H54 (cell line): ENCODE measurements at places on chromosomes 11 and 22.

DNA sequence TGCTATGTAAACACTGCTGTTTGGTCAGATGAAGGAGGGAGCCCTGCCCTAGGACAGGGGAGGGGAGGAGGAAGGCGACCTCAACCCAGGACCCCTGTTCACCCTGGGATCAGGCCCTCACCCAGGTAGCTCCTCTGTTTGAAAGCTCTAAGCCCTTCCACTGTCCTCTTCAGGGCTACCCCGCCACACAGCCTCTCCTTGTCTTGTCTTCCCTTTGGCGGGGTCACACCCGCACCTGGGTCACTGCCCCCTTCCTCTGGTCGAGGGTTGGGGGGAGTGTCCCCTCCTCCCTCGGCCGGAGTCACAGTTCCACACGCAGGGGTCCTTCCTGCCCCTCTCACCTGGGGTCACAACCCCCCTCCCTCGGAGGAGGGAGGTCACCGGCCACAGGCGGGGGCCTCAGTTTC is 463 bp upstream of the PTPMT1 start:
- DNase-seq, result no peak

DNA sequence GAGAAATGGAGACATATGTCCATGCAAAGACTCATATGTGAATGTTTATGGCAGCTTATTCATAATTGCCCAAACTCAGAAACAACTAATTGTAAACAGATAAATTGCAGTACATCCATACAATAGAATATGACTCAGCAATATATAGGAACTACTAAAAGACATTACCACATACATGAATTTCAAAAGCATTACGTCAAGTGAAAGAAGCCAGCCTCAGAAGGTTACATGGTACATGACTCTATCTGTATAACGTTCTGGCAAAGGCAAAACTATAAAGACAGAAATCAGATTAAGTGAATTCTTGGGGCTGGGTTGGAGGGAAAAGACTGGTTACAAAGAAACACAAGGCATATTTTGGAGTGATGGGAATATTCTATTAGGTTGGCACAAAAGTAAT is 7.2 kb downstream of the KCTD21 start:
- no peak for DNase-seq

GRCh38 chr11:134412203-134413042 is at the start of gene B3GAT1:
TSS of gene B3GAT1 (minus strand) at chr11:134412242. CDS start at chr11:134387659, 24,583 bp downstream.
- DNase-seq, result peak; percentile 44

DNA sequence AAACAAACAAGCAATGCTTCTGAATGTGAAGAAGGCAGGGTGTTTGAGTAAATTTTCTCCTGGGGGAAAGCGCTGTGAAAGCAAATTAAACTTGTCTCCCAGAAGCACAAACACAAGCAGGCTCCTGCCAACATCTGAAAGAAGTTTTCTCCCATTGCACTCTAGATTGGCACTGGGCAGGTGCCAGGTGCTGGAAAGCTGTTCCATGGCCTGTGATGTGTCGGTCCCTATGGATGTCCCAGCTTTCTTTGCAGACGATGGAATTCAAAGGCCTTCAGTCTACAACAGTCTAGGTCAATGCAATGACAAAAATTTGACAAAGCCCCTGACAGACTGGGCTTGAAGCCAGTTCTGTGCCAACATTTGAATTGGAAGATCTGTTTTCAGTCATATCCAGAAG is 246.1 kb upstream of the NARS2 start:
- no peak for DNase-seq

GRCh38 chr11:114566276-114566675 is 6.6 kb upstream of the NXPE1 start:
- DNase-seq, result no peak

- no peak for DNase-seq
Observed at GRCh38 chr11:117815262-117815803, 9.2 kb downstream of the FXYD2 start.

DNA sequence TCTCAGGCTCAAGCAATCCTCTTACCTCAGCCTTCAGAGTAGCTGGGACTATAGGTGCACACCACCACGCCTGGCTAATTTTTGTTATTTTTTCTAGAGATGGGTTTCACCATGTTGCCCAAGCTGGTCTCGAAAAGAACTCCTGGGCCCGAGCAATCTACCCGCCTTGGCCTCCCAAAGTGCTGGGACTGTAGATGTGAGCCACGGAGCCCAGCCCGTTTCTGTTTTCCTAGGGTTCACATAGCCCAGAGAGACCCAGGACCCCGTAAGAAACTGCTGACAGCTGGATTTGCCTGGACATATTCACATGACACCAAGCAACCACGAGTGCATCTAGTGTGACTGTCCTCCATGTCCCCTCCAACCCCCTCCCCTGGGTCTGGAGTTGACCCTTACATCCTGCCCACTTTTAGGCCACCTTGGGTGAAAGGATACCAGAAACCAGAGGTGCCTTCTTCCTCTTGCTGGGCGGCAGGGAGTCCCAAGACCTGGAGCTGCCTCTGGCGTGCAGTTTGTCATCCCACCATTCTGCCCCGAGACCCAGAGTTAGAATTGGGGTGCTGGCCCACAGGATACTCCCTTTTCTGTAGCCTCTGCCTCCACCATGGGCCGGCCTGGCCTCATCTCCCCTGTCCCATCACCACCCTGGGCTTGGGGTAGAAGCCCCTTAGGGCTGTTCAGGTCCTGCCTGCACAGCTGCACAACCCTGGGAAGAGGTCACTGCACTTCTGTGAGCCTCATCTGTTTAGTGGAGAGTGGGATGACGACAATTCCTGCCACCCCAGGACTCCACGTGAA is 3.7 kb upstream of the RIN1 start:
- no peak for DNase-seq

DNA sequence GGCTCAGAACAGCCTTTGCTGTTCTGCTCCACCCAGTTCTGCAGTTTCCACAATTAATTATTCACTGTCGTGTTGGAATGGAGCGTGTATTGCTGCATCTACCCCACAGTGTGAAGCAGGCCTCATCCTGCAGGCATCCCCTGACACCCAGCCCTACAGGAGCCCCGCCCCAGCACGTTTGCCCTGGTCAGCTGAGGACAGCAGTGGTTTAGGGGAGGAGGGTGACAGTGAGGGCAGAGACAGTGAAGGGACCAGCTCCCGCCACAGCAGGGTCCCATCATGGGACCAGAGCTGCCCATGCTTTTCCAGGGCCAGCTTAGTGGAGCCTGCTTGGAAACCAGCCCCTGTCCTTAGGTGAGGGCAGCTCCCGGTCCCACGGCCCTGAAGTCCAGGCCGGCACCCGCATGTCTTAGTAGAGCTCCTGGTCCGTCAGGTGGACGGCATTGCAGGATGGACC is 273.0 kb downstream of the TBC1D22A start:
- DNase-seq, result no peak

DNA sequence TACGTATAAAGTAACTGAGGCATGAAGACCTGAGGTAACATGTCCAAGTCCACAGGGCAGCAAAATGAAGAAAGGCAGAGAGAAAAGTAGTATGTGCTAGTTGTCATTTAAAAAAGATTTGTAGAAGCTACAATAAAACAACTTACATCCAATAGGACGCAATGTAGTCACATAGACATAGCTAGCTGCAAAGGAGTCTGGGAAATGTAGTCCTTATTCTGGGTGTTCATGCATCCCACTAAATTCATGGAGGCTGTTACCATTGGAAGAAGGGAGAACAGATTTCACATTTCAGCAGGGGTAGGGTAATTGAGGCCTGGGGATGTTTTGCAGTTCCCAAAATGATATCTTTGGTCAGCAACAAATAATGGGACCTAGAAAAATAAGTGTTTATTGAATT is 571.4 kb downstream of the MIAT start:
- no peak for DNase-seq

DNA sequence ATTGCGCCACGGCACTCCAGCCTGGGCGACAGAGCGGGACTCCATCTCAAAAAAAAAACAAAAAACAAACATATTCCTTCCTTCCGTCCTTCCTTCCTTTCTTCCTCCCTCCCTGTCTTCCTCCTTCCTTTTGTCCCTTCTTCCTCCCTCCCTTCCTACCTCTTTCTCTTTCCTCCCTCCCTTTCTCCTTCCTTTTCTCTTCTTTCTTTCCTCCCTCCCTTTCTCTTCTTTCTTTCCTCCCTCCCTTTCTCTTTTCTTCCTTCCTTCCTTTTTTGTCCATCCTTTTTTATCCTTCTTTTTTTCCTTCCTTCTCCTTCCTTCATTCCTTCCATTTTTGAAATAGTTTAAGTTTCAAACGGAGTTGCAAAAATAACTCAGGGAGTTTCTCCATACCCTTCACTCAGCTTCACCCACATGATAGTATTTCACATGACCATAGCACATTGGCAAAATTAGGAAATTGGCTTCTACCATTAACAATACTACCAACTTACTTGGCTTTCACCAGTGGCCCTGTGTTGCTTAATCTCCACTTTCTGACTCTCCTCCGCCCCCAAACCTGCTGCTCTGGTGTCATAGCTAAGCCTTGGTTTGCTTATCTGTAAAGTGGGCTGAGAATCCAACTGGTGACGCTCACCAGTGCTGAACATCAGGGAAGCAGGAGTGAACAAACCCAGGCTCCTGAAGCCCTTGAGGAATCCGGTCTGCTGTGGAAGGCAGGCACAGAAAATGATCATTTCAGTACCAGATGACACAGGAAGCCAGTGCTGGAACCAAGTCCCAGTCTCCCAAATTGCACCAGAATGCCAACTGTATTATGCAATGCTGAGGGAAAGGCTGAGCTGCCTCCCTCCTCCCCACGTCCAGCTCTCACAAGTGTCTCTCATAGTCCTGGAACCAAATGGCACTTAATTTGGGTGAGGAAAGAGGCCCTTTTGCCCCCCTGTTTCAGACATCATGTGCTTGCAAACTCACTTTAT is 17.2 kb upstream of the CRYBB3 start:
- no peak for DNase-seq

GRCh38 chr11:1568441-1568911 is 3.6 kb downstream of the DUSP8 start:
- DNase-seq, result no peak

GRCh38 chr22:25223269-25223850 is 3.9 kb downstream of the CRYBB2 start:
- DNase-seq, result no peak

DNA sequence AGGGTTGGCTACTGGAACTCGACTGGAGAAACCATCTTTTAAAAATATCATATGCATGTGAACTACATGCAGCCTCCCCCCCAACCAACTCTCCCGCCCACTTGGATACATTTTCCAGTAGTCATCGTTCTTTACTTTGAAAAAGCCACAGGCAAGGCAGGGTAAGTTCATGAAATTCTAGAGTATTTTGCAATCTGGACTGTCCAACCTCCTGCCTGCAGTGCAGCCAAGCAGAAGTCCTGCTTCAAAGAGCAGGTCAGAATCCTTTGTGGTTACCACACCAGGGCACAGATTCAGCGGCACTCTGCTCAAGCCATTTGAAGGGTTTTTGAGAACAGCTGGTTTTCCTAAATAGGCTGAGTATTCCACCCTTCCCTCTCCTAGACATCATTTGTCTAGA is 12.1 kb downstream of the ELF5 start:
- DNase-seq, result peak; percentile 52

GRCh38 chr11:34348919-34349318 is 8.9 kb downstream of the ABTB2 start:
- DNase-seq, result no peak

DNA sequence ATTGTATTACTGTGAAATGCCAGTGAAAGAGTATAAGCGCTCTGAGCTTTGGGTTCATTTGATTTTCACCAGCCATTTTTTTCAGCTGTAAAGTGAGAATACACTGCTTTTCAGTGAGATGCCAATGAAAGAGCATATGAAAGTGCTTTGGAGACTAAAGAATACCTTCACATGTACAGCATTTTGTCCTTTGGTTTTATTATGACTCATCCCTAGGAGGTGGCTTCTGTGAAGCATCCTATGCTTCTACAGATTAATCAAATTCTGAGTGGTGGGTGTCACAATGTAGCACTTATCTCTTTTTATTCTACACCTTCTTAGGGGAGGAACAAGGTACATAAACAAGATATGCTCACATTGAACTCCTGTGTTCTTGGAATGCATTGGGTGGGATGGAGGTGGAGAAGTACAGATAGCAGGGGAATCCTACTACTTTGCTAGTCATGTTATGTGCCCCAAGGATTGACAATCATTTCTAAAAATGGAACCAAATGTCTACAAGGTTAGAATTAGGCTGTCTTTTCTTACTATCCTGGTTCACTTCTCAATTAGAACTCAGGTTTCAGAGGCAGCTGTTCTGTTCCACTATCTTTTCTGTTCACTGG is 18.7 kb downstream of the TRIM44 start:
- DNase-seq, result no peak

- DNase-seq, result no peak
Observed at GRCh38 chr22:45904236-45904635, 72.7 kb downstream of the WNT7B start.

DNA sequence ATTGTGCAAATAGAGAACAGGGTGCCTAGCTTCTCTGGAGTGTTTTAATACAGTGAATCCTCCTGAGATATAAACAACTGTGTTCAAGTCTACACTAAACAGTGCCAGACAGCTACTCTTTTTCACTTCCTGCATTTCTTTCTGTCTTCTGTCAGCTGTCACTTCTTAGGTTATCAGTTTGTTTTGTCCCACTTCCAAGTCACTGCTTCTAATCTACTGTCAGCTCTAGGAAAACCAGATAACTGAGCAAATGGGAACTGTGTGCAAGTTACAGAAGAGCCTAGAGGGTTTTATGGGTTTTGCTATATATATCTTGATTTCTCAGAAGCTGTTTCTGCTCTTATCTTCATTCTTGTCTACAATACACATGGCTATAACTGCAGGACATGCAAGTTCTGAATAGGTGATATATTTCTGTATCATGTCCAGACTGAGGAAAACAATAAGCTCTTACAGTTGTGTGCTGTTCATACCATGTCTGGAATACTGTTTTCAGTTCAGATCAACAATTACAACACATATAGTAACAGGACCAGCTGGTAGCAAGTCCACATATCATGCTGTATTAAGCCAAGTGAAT is 5.8 kb downstream of the PITPNB start:
- no peak for DNase-seq

DNA sequence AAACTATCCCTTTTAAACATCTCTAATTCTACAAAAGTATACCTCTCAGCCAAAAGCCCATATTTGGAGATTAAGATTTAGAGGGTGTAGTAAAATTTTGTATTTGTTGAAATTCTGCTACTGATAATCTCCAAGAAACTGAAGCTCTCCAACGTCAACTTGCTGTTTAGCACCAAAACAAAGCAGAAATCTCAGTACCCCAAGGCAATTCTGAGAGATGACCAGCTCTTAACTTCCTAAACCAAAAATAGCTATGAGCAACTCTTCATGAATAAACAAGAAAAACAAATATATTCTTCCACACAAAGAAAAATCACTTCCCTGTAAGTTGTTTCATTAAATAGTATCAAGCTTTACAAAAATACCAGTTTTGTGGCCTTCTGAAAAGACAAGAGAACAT is 13.3 kb downstream of the RRAS2 start:
- DNase-seq, result no peak

- DNase-seq, result no peak
Observed at GRCh38 chr11:65436412-65437032, 13.9 kb downstream of the NEAT1 start.

DNA sequence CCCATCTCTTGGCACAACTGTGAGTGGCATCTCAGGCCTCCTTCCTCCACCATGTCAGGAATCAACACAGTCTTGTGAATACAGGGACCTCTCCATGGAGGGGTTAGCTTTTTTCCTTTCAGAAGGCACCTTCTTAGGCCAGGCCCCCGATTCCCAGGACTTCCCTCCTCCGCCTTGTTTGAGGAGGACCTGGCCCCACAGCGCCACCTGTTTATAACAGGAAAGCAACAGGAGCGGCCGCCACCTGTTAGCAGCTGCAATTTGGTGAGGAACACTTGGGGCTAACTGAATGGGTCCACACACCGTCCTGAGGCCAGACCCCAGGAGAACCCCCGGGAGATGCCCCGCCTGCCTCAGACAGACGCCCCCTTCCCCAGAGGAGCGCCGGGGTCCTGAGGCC is 3.8 kb upstream of the PKP3 start:
- no peak for DNase-seq
